ENCODE measurements at places on chromosomes 2 and 18.

DNA sequence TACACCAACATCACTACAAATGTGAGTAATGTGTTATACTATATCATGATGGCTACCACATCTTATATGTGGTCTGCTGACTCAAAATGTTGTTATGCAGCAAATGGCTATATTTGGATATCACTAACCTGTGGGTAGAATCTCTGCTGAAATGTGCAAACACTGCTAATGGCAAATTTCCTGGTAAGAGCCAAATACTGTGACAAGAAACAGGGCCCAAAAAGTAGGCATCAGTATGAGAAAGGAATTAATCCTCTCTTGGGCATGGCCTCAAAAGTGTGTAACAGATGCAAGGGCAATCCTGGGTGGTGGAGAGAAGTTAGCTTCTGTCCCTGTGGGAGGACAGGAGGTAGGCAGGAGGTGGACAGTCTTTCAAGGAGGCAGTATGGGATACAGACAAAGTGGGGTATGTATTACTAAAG, 13.3 kb downstream of the ATF2 start:
- DNase-seq = no peak

DNA sequence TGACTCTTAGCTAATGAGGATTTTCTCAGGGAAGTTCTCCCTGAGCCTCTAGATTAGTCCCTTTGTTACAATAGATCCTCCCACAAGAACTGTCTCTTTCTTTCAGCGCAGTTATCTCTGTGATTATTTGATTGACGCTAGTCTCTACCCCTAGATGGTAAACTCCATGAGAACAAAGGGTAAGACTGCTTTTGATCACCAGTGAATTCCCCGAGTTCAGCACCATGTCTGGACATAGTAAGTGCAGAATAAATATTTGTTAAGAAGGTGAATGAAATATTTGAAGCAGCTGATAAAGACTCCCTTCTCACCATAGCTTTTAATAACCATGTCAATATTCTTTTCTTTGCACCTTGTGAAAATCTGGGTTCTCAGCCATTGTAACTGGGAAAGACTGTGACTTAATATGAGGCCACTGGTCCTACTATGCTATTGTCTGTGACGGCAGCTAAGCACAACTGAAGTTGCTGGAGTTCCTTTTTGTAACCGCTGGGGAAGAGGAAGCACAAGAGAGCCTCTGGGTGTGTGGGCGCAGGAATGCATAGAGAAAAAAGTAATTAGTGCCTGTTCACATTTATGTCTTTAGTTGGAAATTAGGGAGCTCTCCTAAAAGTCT, 214.7 kb downstream of the TGIF1 start:
- no peak for DNase-seq

DNA sequence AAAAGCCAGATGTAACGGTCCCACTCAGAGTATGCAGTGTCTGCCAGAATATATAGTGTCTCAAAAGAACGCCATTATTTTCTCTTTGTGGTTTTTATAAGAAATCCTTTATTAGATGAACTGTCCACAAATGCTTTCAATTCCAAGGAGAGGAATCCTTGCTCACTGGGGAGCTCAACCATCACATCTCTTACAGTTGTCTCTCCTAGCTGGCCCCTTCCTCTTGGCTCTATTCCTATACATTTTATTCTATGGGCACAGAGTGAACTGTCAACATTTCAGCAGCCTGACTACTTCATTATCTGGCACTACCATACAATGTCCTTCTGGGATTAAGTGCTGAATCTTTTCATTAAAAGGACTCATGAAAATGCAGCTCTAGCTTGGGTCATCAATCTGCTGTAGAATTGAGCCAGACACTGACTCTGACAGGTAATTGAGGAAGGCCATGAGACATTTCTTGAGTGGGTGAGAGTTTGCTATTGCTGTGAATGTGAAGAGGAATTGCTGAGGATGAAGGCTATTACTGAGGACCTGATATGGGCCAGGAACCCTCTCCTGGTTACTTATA, 96.5 kb upstream of the THOC1 start:
- DNase-seq = no peak

GRCh38 chr2:96839875-96840850, 3.7 kb downstream of the ANKRD23 start:
- DNase-seq = no peak
